NCI-H510A treated with DMSO at 0.1 percent for 48 hours (cell line): ENCODE measurements at places on chromosomes 2 and 18.

- DNase-seq, result peak; percentile 76
These were observed 1.8 kb upstream of the CDH2 start for GRCh38 chr18:28178720-28179119.

GRCh38 chr2:108959401-108959800, 29.6 kb downstream of the EDAR start:
- no peak for DNase-seq

- DNase-seq, result no peak
These were observed 714 bp downstream of the RPIA start for GRCh38 chr2:88692187-88692586.

- DNase-seq, result no peak
These were observed 493.7 kb downstream of the TMX3 start for GRCh38 chr18:68221111-68221724.

DNA sequence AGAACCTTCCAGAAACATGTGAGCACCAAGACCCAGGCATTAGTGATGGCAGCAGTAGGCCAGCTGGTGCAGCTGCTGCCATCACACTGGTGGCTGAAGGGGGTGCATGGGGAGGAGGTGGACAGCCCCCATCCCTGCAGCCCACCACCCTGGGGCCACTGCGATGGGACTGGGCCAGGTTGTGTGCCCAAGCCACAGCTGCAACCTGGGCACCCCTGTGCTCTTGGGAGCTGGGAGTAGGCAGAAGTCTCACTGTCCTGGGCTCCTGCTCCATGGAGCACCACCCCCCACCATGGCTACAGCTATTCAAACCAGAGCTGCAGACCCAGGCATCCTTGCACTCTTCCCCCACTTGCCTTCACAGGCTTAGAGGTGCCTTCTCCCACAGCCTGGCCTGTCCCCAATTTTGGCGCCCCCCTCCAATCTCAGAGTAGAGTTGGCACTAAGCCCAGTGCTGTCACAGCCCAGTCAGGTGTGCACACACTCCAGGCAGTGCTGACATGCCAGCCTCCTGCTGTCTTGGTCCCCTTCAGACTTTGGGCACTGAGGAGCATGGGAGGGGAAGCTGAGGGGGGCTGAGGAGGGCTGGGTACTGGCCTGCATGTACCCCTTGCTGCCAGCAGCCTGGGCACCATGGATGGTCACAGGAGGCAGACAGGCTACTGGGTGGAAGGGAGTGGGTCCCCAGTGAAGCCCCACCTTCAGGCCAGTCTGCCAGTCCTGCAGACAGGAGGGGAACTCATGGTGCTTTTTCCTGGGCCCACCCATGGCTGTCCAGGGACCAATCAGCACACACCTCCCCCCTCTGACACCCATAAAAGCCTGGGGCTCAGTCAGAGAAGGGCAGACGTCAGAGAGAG, 67.1 kb downstream of the CYP26B1 start:
- no peak for DNase-seq

- DNase-seq, result no peak
These were observed 75.9 kb downstream of the INHBB start for GRCh38 chr2:120421830-120422175.

DNA sequence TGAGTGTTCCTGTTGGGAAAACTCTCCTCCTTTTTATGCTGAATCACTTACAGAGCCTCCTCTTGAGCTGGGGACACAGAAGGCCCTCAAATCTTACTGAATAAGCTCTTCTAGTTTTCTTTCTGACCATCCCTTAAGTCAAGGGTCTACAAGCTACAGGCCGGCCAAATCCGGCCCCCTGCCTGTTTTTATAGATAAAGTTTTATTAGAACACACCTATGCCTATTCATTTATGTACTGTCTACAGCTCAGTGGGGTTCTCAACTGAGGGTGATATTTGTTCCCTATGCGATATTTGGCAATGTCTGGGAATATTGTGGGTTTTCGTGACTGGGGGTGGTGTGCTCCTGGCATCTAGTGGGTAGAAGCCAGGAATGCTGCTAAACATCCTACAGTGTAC, 14.0 kb downstream of the CDC42EP3 start:
- no peak for DNase-seq

DNA sequence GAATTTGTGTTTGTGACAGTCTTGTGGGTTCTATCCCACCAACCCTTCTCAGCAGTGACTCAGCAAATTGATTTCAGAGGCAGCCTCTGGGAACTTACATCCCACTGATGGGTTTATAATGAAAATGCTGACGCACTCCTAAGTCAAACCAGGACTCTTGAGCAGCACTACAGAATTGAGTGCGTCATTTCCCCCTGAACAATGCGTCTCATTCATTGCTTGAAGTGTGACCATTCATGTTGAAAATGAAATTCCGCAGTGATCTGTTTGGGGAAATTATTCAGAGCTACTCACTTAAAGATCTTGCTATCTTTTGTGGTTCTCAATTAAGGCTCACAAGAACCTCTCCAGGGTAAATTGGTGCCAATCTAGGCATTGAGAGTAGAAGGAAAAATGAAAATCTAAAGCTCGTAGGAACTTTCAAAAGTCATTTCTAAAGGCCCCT, 417.7 kb upstream of the SLC14A2 start:
- DNase-seq, result peak; percentile 35

DNA sequence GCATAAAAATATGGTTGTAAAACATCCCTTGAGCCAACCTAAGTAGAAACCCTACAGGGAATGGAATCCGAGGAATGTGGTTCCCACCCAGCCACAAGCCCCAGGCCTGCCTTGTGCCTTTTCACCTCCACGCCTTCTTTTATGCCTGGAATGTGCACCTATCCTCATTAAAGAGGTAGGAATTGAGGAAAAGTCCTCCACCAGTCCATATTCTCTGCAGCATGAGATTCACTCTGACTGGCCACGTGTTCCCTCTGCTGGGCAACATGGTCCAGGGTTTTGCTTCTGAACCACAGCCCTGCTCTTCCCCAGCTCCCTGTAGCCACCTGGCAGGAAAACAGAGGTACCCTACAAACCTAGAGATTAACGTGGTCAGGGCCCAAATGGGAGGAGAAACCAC, 787.9 kb upstream of the RAB6C start:
- no peak for DNase-seq

DNA sequence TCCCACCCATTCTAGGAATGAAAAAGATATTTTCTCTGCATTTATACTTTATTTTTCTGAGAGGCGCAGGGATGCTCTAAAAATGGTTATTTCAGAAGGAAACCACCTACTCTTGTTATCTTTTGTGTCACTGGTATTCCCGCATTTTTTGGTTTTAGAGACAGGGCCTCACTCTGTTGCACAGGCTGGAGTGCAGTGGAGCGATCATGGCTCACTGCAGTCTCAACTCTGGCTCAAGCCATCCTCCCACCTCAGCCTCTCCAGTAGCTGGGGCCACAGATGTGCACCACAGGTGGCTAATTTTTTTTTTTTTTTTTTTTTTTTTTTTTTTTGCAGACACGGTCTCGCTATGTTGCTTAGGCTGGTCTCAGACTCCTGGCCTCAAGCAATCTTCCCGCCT, 135.9 kb downstream of the NCK2 start:
- DNase-seq, result no peak

DNA sequence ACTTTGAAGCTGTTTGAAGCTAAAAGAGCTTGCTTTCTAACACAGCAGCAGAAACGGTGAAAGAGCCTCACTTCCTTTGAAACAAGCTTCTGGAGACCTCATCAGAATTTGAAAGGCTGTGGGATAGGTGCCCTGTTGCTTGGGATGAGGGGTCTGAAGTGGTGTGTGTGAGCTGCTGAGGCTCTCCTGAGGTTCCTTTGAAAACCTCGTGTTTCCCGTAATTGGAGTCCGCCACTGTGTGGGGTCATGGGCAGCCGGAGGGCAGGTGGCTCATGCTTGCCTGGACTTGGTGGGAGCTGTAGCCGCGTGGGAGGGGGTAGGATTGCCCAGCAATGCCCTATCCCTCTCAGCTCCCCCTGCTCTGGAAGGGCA, 34.4 kb downstream of the CABLES1 start:
- no peak for DNase-seq

- no peak for DNase-seq
These were observed 427.8 kb downstream of the NR4A2 start for GRCh38 chr2:155904720-155905119.

DNA sequence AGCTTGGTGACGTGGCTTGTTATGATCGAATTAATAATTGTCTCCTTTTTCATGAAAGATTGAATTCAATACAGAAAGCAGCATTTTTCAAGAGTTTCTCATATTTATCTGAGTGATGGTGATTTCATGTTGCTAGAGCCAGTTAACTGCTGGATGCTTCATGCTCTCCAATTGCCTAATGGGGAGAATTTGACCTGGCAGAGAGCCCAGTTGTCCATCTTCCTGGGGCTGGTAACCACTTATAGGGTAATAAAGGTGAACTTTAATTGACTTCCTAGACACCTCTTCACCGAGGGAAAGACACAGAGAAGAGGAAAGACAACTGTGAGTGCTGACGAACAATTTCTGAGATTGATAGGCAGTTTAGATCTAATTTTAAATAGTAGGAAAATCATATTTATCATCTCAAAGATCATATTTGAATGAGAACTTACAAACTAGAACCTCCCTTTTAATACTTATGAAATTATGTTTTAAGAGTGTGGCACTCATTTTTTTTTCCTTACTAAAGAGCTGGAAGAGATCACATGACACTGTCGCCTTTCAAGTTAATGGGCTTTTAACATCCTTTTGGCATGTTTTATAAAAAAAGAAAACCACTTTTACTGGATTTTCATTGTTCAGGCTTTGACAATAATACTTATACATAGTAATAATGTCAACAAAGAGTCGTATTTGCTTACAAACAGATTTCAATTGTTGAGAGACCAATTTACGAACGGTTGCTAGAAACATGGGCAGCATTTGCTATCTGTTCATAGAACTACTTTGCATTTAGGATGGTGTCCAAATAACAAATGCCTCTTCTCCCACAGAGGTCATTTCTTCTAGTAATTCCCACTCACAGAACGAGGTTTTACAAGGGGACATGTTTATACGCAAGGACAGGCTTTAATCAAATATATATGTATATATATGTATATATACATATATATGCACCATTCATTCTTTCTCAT, 153.3 kb downstream of the RAPGEF4 start:
- DNase-seq, result peak; percentile 90

- DNase-seq, result no peak
These were observed 48.2 kb downstream of the IL1RL2 start for GRCh38 chr2:102235042-102235473.

DNA sequence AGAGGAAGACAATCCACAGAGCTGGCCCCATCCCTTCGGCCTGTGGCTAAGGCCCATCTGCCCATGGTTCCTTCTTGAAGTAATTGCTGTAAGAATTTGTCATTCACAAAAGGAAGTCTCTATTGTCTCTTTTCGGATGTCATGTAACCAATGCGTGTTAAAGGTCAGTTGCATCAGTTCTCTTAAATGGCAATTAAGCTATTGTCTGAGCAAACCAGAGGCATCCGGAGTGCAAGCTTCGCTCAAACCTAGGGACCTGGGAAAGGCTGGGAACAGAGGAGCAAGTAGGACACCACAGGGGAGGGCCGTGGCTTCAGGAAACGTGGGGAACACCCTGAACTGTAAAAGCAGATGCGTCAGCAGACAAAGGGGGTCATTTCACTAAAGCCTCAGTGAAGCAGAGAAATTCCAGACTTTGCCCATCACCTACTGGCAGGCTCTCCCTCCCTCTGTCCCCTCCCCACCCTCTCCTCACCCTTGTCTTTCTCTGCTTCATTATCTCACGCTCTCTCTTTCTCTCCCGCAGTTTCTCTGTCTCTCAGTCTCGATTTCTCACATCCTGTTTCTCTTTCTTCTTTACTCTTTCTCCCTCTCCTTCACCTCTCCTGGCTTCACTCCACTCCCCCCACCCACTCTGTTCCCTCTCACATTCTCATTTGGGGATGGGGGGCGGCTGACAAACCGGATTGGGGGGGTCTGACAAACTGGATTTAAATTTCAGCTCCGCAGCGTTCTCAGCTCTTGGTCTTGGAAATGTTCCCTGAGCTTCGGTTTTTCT, 204.6 kb upstream of the TNP1 start:
- no peak for DNase-seq

- no peak for DNase-seq
These were observed 260.4 kb downstream of the ZNF516 start for GRCh38 chr18:76234676-76235060.

GRCh38 chr2:232502511-232502910, 14.9 kb upstream of the ECEL1 start:
- no peak for DNase-seq
